ENCODE measurements at places on chromosomes 2 and 18.

DNA sequence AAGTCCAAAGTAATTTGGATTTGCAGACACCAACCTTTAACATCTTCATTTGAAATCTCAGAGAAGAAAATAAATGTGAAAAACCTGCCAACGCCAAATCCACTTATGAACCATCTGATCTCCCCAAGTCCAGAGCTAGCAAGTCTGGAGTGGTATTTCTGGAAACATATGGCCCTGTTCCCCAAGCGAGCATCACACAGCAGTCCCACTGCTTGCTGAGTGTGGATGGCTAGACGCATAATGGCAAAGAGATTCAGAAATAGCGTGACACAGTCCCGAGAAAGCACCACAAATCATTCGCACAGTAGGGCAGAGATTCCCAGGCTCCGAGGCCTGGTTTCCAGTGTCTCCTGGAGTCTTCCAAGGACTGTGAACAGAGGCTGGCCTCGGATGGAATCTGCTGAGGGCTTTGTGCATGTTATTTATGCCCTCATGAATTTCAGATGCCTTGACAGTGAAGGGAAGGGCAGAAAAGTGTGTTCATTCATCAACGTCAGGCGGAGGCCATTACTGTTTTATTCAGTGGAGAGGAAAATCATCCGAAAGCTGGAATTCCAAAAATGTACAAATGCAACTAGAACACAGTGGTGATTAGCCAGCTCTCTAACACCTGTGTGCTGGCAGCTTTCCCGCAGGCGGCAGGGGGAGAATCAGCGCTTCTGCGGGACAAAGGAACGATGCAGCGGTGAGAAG lies 417.0 kb downstream of the EIPR1 start:
- DNase-seq: no peak

- DNase-seq: no peak
Measured at GRCh38 chr18:8948471-8949149, 153.9 kb upstream of the NDUFV2 start.

GRCh38 chr18:66754335-66754734 lies 150.4 kb upstream of the CDH19 start:
- DNase-seq: no peak

GRCh38 chr2:68906716-68907115 lies 35.5 kb upstream of the BMP10 start:
- DNase-seq: no peak

DNA sequence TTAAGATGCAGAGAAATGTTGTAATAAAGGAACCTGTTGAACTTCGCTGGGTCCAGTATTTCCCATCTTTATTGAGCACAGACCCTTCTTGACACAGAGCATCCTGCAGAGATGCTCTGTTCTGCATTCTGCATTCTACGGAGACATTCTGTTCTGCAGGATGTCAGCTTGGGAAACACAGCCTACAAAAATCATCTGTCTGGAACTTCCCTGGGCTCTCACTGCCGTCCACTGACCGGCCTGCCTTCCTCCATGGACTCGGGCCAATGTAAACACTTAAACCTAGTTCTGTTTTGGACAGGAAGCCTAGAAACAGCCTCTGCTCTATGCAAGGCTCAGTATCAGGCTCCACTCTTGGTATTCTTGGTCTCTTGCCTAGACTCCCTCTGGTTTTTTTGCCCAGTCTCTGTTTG lies 90.0 kb upstream of the PPP1CB start:
- no peak for DNase-seq

- DNase-seq: no peak
Measured at GRCh38 chr2:42957109-42957860, 164.9 kb upstream of the HAAO start.

DNA sequence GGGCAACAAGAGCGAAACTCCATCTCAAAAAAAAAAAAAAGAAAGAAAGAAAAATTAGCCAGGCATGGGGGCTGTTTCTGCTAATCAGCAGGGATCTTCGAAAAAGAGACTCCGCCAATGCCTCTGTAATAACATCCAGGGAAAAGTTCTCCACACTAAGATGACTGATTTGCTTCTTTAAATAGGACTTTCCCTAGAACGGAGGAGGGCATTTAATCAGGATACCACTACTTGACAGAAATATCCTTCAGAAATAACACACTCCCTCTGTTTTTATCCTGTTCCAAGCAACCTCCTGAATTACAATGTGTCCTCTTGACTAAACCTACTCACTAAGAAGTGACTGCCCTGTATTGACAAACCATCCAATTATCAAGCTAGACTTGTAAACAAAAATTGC lies 21.7 kb downstream of the REV1 start:
- peak; percentile 3 for DNase-seq

DNA sequence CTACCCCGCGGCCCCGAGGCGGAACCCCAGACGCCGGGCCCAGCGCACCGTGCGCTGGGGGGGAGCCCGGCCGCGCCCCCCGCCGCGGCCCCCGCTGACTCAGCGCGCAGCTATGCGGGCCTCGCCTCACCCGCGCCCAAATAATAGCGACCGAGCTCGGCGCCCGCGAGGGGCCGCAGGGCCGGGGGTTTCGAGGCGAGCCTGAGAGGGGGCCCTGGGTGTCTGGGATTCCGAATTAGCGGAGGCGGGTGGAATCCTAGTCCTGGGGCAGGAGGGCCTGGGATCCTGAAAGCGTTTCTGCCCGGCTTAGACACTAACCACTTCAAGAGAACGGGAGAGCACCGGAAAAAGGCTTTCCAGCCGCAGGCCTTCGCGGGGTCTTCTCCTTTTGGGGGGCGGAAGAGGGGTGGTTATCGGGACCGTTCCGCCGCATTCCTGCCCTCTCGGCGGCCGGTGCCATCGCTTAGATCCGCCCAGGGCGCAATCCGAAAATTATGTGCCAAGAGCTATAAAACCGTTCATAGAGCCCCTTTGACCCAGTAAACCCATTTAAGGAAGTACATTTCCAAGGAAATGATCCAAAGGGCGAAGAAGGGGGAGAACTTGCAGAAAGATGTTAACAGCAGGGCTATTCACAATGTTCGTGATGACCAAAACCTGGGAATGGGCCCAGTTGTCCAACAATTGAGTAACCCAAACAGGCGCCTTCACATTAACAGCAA lies 681 bp upstream of the ROCK2 start:
- peak; percentile 51 for DNase-seq

Data from Kasumi-1 (cell line).